ENCODE measurements at places on chromosomes 7 and 10.

GRCh38 chr10:120632047-120632446, 175.0 kb downstream of the PLPP4 start:
- DNase-seq: no peak

DNA sequence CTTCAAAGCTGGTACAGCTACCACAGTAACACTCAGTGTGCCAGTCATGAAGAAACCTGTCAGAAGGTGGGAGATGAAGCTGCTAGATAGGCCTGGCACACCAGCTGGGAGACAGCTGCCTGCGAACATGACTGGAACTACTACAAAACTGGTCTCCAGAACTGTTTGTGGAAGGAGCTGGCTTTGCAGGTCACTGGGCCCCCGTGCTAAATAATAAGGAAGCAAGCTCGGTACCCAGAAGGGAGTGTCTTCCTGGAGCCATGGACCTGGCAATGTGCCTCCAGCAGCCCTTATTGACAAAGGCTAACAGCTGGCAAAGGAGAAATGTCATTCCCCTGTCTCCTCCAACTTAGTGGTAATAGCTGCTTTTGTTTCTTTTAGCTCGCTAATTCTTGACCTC, 1217.6 kb upstream of the LRRN3 start:
- no peak for DNase-seq

- no peak for DNase-seq
Observed at GRCh38 chr7:5629941-5630340, 151.5 kb downstream of the RNF216 start.

DNA sequence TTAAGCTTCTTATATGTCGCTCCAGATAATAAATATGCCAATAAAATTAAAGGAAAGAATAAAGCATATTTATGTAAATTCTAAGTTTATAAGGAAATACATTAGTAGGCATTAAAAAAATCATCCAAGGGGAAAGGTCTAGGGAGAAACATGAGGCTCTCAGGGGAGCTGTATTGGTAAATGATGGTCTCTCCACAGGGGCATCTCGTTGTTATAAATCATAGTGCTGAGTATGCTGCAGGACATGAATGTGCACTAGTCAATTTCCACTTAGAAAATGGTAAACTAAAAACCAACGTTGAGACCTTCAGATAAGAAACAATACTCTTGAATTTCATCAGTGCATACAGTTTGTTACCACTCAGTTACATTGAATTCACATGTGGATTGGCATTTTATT, 194.0 kb upstream of the AHR start:
- no peak for DNase-seq

DNA sequence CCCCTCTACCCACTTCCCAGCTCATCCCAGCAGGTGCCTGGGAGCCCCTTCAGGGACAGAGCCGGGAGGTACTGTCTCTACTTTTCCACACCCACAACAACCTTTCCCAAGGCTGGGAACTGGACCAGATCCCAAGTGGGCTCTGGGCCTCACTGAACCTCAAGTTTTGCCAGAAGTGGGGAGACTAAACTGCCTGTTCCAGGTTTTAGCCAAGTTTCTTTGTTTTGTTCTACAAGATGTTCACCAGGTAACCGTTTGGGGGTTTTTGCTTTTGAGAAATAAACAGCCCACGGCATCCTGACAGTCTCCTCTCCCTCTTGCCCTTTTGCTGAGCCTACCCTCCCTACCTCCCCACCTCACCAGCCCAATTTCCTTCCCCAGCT, 10.6 kb upstream of the EMX2 start:
- DNase-seq: no peak

- no peak for DNase-seq
Observed at GRCh38 chr10:110335314-110336064, 30.8 kb upstream of the SMNDC1 start.

DNA sequence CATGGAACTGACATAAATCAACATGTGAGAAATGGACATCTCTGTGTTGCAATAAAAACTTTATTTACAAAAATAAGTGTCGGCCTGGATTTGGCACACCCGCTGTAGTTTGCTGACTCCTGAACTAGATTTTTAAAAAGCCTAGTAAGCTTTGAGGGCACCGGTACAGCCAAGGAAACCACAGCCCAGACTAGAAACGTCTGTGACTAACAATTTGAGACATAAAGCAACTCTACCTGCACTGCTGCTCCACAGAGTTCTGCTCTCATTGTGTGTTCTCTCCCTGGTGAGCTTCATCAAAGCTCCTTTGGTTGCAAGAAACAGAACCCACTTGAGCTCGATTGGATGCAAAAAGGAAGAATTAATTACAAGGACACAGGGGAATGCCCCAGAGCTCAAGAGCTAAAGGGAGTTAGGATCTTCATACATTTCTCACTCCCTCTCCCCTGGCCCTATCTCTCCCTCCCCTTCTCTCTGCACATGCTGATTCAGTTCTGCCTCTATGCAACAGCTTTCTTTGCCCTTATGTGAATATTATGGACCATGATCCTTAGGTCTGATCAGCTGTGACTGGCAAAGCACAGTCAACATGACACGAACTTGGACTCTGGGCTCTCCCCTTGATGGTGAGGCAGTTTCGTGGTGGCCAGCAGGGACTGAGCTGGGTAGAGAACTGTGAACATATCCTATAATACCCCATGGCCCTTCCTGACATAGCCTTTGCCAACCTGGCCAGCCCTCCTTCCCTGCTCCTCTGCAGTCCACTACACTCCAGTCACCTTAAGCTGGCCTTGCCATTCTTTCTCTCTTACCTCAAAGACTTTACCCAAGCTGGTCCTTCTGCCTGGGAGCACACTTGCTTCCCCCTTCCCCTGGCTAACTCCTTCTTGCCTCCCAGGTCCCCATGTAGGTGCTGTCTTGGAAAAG, 77.5 kb upstream of the YAE1 start:
- no peak for DNase-seq

DNA sequence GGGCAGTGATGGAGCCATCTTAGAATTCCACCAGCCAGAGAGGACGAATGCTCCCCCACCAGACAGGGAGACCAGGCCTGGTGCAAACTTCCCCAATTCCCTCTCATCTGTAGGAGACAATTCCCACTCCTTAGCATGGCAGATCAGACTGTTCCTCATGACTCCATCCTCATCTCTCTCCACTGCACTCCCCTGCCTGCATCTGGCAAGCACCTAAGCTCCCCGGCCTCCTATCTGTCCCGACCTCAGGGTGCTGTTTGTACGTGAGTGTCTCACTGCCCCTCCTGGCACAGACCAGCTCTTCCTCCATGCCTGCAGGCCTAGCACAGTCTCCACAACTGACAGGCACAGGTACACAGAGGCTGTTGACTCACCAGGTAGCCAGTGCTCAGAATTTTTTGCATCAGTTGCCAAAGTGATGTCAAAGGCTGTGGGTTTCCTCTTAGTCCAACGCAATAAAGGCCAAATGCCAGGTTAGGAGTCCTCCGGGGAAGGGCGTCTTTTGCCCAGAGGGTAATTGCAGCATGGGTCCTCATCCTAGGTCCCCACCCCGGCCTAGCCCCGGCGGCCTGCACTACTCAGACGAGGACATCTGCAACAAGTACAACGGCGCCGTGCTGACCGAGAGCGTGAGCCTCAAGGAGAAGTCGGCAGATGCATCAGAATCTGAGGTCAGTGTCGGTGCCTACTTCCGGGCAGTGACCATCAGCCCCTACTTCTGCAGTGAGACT, 436.8 kb upstream of the FOXK1 start:
- no peak for DNase-seq

GRCh38 chr10:88392222-88392621, 190.9 kb downstream of the RNLS start:
- DNase-seq: peak; percentile 15

- DNase-seq: peak; percentile 57
Observed at GRCh38 chr10:48199580-48200377, 74.7 kb downstream of the FRMPD2 start.

GRCh38 chr10:93703066-93703465, 674 bp upstream of the FRA10AC1 start:
- peak; percentile 36 for DNase-seq

GRCh38 chr10:92845921-92846320, 2.4 kb upstream of the EXOC6 start:
- no peak for DNase-seq

DNA sequence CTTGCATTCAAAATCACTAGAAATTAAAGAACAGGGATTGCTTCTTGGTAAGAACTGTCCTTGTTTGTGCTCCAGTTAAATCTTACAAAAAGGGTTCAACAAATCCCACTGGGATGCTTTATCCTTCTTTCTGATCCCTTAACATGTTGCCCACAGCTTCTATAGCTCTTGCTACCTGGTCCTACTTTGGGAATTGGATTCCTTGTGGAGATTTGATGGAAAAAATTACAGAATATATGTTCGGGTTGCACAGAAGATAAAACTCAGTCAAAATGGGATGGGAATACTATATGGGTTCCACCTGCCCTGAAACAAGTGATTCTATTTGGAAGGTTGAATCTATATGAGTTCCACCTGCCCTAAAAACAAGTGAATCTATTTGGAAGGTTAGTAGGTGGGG, at the start of gene OR2A25:
TSS of gene OR2A25 (plus strand) at position 301 of the 400 bp plus-strand sequence. CDS start 4,409 bp downstream, outside the sequence.
- no peak for DNase-seq

DNA sequence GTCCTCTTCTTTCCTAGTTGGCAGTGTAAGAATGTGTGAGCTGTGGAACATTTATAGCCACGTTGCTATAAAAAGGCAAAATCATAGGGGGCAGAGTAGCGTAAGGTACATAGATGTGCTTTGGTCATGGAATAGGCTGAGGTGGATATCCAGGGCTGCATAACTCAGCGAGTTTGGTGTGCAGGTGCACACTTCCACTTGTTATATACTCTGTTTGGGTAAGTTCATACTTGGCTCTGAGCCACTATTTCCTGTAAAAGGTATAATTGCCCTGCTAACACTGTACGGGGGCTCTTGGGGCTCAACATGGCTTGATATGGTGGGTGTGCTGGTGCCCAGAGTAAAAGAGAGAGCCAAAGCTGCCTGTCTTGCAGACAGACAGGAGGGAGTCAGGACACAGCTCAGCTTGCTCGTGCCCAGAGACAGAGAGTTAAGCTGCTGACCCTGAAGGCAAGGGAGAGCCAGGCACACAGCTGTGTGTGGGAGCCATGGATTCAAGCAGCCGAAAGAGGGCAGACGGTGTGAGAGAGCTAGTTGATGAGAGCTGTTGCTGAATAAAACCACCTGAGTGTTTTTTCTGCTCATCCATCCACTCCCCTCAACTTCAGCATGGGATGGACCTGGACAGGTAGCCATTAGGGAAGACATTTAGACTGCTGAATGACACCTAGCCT, 126.7 kb downstream of the DKK1 start:
- DNase-seq: no peak

- no peak for DNase-seq
Observed at GRCh38 chr7:48515171-48515570, 343.9 kb downstream of the ABCA13 start.

DNA sequence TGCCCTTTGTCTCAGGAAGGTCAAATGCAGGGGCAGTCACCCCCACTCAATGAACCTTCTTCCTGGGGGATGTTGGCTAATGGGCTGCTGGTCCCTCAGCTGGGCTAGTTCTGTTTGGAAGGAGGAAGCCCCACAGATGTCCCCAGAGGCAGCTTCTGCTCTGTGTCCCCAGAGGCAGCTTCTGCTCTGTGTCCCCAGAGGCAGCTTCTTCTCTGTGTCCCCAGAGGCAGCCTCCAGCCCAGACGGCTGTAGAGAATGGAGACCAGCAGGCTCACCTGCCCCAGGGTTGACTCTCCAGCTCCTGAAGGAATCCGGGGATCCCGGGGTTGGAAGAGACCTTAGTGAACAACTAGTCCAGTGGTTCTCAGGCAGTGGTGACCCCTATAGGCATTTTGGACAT, 62.5 kb upstream of the LEP start:
- no peak for DNase-seq

DNA sequence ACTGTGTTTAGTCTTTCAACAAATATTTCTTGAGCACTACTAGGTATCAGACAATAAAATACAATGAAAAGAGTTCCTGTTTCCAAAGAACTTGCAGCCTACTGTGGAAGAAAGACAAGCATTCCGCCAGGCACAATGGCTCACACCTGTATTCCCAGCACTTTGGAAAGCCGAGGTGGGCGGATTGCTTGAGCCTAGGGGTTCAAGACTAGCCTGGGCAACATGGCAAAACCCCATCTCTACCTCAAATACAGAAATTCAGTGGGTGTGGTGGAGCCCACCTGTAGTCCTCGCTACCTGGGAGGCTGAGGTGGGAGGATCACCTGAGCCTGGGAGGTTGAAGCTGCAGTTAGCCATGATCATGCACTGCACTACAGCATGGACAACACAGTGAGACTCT, 6.1 kb downstream of the SVOPL start:
- no peak for DNase-seq

DNA sequence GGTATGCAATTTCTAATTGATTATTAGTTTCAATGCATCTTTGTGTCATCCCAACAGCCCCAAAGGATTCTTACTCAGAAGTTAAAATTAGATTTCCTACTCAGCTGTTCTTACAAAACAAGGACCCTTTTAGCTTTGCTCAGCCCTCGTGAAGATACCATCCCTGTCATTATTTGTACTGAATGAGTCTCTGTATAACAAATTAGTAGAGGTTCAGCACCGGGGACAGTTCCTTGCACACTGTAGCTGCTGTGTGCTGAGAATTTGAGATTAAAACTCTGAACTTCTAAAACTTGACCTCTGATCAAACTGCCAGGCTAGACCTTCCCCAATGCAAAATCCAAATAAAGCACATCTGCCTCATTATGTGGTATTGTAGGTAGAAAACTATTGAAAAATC, 299.1 kb downstream of the LHFPL3 start:
- DNase-seq: peak; percentile 37

Measured in umbilical cord (tissue), 2 donors.